Hematopoietic multipotent progenitor cell treated with erythropoietin and hydrocortisone succinate and interleukin-3 and kit ligand, for 15 days (in vitro differentiated cells): ENCODE measurements at places on chromosomes 1 and 21.

DNA sequence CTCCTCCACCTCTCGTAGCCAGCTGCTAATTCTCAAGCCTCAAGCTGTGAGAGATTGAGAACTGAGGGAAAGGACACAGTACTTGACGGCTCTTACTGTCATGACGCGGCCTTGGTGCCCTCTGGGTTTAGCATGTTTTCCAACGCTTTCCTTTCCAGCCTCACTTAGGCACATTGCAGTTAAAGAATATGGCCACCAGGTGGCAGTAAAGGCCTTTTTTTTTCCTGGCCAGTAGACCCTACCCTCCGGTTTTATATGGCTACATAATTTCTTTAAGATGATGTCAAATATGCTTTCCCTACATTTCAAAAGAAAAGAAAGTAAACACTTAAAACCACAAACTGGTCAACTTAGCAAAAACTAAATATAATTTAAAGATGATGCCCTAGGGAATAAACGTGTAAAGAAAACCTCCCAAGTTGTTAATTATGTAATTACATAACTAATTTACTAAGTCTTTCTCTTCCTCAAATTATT, 56.8 kb upstream of the PRDX6 start:
- peak; percentile 88 for DNase-seq

DNA sequence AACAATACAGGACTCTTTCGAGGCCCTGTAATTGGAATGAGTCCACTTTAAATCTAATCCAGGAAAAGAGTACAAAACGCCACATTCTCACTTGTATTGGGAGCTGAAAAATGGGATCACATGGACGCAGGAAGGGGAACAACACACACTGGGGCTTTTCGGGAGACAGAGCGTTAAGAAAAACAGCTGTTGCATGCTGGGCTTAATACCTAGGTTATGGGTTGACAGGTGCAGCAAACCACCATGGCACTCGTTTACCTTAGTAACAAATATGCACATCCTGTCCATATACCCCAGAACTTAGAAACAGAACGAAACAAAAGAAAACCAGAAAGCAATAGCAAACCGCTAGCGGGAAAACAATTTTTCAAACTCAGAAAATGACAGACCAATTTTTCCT, 1532.7 kb upstream of the TPTE start:
- no peak for DNase-seq

- DNase-seq: no peak
These were observed 113.9 kb upstream of the DPT start for GRCh38 chr1:168842916-168843315.

- no peak for DNase-seq
These were observed 98.9 kb upstream of the IRF2BP2 start for GRCh38 chr1:234708700-234709395.

- DNase-seq: no peak
These were observed 26.4 kb downstream of the COL6A2 start for GRCh38 chr21:46124083-46124925.

DNA sequence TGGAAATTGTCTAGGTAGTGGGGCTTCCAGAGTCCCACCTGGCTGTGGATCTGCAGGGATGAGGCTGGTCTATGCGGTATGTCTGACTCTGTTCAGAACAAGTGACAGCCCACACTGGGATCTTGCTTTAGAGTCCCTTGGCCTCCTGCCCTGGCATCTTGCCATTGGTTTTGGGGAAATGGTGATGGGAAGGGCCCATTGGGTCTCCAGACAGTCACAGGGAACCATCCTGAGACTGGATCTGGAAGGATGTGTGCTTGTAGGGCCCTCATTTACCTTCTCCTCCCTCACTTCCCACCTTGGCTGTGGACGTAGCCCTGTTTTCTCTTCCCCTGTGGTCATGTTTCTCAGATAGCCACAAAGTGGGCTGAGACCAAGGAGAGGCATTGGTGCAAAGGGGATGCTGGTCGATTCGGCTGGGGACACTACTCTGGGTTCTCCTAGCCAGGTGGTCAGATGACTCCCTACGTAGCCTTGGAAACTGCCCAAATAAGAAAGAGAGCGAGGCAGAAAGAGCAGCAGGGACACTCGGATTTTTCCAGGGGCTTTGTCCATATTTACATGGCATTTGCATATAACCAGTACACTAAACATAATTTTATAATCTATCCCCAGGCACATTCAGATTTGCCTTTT, 15.1 kb downstream of the SOX13 start:
- DNase-seq: no peak
